Right renal cortex interstitium (tissue), 3 donors: ENCODE measurements at places on chromosomes 13 and 19. TPM values are rescaled to one million over a fixed set of nuclear protein-coding genes. Genes with fewer than 3 reads are reported as not detected.
A peak's percentile ranks its signal among the peaks of the same experiment; 100 is the strongest.

GRCh38 chr19:37931881-37932655 lies 25.1 kb downstream of the SIPA1L3 start:
- peak; percentile 83 for DNase-seq

DNA sequence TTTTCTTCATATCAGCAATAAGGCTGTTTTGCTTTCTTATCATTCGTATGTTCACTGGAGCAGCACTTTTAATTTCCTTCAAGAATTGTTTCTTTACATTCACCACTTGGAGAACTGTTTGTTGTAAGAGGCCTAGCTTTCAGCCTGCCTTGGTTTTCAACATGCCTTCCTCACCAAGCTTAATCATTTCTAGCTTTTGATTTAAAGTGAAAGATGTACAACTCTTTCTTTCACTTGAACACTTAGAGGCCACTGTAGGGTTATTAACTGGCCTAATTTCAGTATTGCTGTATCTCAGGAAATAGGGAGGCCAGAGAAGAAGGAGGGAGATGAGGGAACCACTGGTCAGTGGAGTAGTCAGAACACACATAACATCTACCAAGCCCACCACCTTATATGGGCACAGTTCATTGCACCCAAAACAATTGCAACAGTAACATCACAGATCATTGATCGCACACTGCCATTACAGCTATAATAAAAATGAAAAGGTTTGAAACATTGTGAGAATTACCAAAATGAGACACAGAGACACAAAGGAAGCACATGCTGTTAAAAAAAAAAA lies 181.4 kb upstream of the TUBA3C start:
- DNase-seq, result no peak

- no peak for DNase-seq
Measured at GRCh38 chr19:12015753-12016116, 19.7 kb downstream of the ZNF433 start.

- DNase-seq, result no peak
Measured at GRCh38 chr13:76825430-76825829, 60.8 kb downstream of the KCTD12 start.

- DNase-seq, result no peak
Measured at GRCh38 chr13:48446464-48446863, 33.6 kb upstream of the LPAR6 start.

DNA sequence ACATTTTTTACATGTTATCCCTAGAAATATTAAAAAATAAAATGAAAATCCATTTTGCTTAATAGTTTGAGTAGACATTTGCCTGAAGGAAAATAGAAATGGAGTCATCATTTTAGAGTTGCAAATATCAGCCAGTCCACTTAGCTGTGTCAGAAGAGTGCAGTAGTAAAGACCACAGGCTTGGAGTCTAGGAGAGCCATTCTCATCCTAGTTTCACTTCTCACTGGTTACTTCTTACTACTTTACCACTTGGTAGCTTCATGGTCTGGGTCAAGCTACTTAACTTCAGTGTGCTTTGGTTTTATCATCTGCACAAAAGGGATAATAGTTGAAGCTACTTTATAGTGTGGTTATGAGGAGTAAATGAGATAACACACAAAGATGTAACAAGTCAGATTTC lies 286.5 kb upstream of the NBEA start:
- DNase-seq, result no peak

DNA sequence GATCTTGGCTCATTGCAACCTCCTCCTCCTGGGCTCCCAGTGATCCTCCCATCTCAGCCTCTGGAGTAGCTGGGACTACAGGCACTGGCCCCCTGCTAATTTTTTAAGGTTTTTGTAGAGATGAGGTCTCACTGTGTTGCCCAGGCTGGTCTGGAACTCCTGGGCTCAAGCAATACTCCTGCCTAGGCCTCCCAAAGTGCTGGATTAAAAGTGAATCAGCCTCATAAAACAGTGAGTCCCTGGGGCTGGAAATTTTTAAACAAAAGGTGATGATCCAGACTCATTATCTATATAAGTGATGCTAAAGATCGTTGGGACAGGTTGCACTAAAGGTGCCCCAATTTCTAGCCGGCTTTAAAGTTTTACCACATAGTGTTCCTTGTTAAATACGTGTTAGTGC lies 112.7 kb downstream of the LMO7 start:
- DNase-seq, result no peak

GRCh38 chr19:1856345-1856697 lies 7.1 kb downstream of the KLF16 start:
- DNase-seq, result no peak

DNA sequence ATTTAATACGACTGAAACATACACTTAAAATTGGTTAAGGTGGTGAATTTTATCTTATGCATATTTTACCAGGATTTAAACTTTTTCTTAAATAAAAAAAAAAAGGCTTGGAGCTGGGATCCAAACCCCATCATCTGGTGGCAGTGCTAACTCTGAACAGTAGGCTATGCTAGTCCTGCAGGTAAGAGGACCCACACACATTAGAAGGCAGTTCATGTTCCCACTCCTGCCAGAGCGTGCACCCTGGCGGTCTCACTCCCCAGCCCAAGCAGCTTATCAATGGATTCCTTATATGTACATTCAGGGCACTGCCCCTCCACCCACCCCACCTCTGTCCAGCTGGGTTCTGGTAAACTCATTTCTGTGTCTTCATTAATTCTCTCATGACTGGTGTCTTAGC lies 31.3 kb upstream of the CEBPA start:
- no peak for DNase-seq

GRCh38 chr13:75749407-75749806 lies 113.3 kb downstream of the LMO7 start:
- DNase-seq, result no peak

- DNase-seq, result no peak
Measured at GRCh38 chr19:21454901-21455300, 50.5 kb upstream of the ZNF429 start.

The USHBP1 gene
- 6.1 TPM for polyA plus RNA-seq

The HSPB6 gene
- polyA plus RNA-seq, result 21.5 TPM

The PRKCSH gene
- polyA plus RNA-seq, result 323 TPM
